Neural progenitor cell (in vitro differentiated cells): ENCODE measurements at places on chromosomes 4 and X. TPM values are rescaled to one million over a fixed set of nuclear protein-coding genes. Genes with fewer than 3 reads are reported as not detected.

DNA sequence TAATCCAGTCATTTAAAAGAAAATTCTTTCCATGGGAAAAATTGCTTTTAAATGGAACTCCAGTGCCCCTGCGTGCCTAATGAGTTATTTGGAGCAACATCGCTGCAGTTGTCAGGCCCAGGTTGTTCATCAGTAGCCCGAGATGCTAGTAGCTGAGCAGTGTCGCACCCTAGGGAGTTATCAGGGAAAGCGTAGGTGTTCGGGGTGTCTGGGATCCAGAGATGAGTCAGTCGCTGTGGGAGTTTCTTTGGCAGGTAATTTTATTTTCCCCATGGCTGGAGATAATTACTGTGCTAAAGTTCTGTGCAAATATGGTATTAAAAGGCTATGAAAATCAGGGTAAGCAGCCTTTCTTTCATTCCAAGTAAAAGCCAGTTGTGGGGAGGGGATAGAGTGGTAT is 49.4 kb downstream of the ANXA3 start:
- no peak for DNase-seq
- no peak overlapping the region for H3K27ac ChIP-seq
- H3K27me3 ChIP-seq, result no peaks in the 10 kb centered on the region
- H3K36me3 ChIP-seq, result no peaks in the 10 kb centered on the region
- no peaks in the 10 kb centered on the region for H3K4me1 ChIP-seq

GRCh38 chr4:2295500-2295899 is 33.6 kb upstream of the MXD4 start:
- no peaks in the 10 kb centered on the region for H3K4me1 ChIP-seq
- DNase-seq, result no peak
- no peaks in the 10 kb centered on the region for H3K27me3 ChIP-seq

DNA sequence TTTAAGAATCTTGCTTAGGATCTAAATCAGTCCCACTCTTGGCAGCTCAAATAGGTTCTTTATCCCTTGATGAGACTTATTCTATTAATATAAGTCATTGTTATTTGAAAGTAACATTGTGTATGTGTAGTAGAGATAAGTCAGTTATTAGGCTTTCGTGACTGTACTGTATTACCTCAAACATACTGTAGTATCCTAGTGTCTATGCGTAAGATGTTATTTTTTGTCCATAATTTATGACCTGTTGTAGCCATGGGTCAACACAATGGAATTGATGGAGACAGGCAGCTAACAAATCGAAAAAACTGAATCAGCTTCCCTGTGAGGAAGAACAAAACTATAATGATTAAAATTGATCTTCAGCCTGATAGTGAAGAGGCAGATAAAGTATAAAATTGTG is 41.8 kb downstream of the CLCN3 start:
- peaks cover 6% of the 10 kb centered on the region for H3K36me3 ChIP-seq
- H3K27me3 ChIP-seq, result no peaks in the 10 kb centered on the region
- DNase-seq, result no peak

- no peak overlapping the region for H3K4me3 ChIP-seq
- DNase-seq, result peak; percentile 15
- peaks cover 8% of the 10 kb centered on the region for H3K4me1 ChIP-seq
- no peaks in the 10 kb centered on the region for H3K36me3 ChIP-seq
- H3K27me3 ChIP-seq, result peaks cover 45% of the 10 kb centered on the region
Observed at GRCh38 chr4:109298279-109299010, 4.0 kb downstream of the COL25A1 start.

GRCh38 chr4:6332042-6332668 is 62.5 kb downstream of the WFS1 start:
- H3K27ac ChIP-seq, result no peak overlapping the region
- H3K4me1 ChIP-seq, result peaks cover under 1% of the 10 kb centered on the region
- no peaks in the 10 kb centered on the region for H3K36me3 ChIP-seq
- DNase-seq, result peak; percentile 67

DNA sequence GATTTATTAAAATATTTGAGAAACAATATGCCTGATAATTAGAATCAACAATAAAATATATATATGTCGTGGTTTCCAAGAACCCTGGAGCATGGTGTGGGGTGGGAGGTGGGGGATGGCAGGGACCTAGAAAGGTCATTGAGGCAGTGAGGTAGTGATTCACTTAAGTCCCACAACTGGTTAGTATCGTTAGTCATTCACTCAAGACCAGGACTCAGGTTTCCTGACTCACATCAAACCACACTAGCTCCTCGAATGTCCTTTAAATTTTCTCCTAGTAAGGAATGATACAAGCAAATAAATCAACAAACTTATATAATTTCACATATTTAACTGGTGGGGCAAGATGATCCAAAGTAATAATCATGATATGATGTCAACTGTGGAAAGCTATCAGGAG is 158.8 kb upstream of the AADAT start:
- H3K4me3 ChIP-seq, result no peak overlapping the region
- no peak for DNase-seq
- no peaks in the 10 kb centered on the region for H3K27me3 ChIP-seq
- H3K27ac ChIP-seq, result no peak overlapping the region

- H3K4me3 ChIP-seq, result no peak overlapping the region
- DNase-seq, result peak; percentile 77
- H3K27ac ChIP-seq, result peak overlapping the region; percentile 73
- peaks cover 34% of the 10 kb centered on the region for H3K4me1 ChIP-seq
- H3K36me3 ChIP-seq, result no peaks in the 10 kb centered on the region
Observed at GRCh38 chr4:96097040-96097607, 257.2 kb downstream of the PDHA2 start.

The FAM47A gene
- not detected in 2 replicates for total RNA-seq

The FRMPD3 gene
- 0.04 and 0.28 TPM in 2 replicates for total RNA-seq

GRCh38 chr4:25870081-25870480 is 7.3 kb upstream of the SEL1L3 start:
- no peak overlapping the region for H3K27ac ChIP-seq
- H3K27me3 ChIP-seq, result peaks cover 4% of the 10 kb centered on the region
- DNase-seq, result no peak
- no peak overlapping the region for H3K4me3 ChIP-seq
- no peaks in the 10 kb centered on the region for H3K4me1 ChIP-seq

DNA sequence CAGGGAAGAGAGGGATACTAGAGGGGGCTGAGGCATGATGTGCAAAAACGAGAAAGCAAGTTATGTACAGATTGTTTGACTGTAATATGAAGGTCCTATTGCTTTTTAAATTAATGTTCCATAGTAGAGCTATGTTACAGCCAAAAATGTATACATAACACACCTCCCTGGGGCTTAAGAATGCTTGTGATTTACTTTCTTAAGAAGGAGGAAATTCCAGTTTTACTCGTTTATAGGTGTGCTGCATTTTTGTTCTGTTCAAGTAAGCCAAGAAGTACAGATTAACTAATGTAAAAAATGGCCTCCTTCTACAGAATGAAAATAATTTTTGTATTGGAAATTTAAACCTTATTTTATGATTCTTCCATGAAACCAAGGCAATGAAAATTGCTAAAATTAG is 614.4 kb upstream of the NR3C2 start:
- no peak overlapping the region for H3K27ac ChIP-seq
- H3K4me3 ChIP-seq, result no peak overlapping the region
- H3K4me1 ChIP-seq, result peaks cover 5% of the 10 kb centered on the region

- no peaks in the 10 kb centered on the region for H3K4me1 ChIP-seq
- no peak overlapping the region for H3K4me3 ChIP-seq
- H3K27me3 ChIP-seq, result no peaks in the 10 kb centered on the region
- no peak for DNase-seq
- no peak overlapping the region for H3K27ac ChIP-seq
Observed at GRCh38 chr4:159837071-159837470, 734.2 kb downstream of the RAPGEF2 start.

GRCh38 chrX:130025256-130025655 is 42.8 kb downstream of the BCORL1 start:
- H3K4me3 ChIP-seq, result no peak overlapping the region
- no peaks in the 10 kb centered on the region for H3K27me3 ChIP-seq
- no peaks in the 10 kb centered on the region for H3K4me1 ChIP-seq
- DNase-seq, result no peak

The CENPVL3 gene
- total RNA-seq, result 4.6 and 6.2 TPM in 2 replicates

GRCh38 chr4:165765053-165765452 is 108.0 kb upstream of the TLL1 start:
- H3K36me3 ChIP-seq, result no peaks in the 10 kb centered on the region
- no peak overlapping the region for H3K4me3 ChIP-seq
- no peak overlapping the region for H3K27ac ChIP-seq
- no peaks in the 10 kb centered on the region for H3K27me3 ChIP-seq

DNA sequence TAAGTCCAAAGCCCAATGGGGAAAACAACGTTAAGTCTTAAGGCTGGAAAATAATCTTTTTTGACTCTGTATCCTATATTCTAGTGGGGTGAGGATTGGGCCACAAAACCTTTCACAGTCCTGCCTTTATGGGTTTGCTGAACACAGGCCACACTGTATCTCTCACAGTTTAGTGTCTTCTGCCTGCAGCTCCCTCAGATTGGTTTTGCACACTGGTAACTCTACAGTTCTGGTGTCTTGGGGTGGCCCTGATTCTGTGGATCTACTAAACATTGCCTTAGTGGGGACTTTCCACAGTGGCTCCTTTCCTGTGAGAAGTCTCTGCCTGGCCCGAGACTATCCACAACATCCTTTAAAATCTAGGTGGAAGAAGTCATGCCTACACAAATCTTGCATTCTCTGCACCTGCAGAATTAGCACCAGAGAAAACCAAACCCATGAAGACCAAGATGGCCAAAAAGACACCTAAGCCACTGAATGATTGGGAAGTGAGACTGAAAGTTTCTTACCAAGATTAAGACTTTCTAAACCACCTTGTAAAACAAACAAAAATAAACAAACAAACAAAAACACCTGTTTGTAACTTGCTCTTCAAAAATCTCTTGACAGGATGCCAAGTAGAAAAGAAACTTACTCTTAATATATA is 150.4 kb upstream of the PCDH10 start:
- no peak overlapping the region for H3K4me3 ChIP-seq
- no peak overlapping the region for H3K27ac ChIP-seq
- no peaks in the 10 kb centered on the region for H3K36me3 ChIP-seq
- no peak for DNase-seq
- no peaks in the 10 kb centered on the region for H3K27me3 ChIP-seq
- H3K4me1 ChIP-seq, result no peaks in the 10 kb centered on the region

- peaks cover 38% of the 10 kb centered on the region for H3K27me3 ChIP-seq
- no peaks in the 10 kb centered on the region for H3K4me1 ChIP-seq
- H3K36me3 ChIP-seq, result no peaks in the 10 kb centered on the region
Observed at GRCh38 chr4:89306486-89307177, 968 bp downstream of the GPRIN3 start.

- DNase-seq, result peak; percentile 5
- no peak overlapping the region for H3K4me3 ChIP-seq
- H3K27ac ChIP-seq, result no peak overlapping the region
- no peaks in the 10 kb centered on the region for H3K27me3 ChIP-seq
Observed at GRCh38 chrX:135688137-135688536, 25.3 kb upstream of the CT45A1 start.

DNA sequence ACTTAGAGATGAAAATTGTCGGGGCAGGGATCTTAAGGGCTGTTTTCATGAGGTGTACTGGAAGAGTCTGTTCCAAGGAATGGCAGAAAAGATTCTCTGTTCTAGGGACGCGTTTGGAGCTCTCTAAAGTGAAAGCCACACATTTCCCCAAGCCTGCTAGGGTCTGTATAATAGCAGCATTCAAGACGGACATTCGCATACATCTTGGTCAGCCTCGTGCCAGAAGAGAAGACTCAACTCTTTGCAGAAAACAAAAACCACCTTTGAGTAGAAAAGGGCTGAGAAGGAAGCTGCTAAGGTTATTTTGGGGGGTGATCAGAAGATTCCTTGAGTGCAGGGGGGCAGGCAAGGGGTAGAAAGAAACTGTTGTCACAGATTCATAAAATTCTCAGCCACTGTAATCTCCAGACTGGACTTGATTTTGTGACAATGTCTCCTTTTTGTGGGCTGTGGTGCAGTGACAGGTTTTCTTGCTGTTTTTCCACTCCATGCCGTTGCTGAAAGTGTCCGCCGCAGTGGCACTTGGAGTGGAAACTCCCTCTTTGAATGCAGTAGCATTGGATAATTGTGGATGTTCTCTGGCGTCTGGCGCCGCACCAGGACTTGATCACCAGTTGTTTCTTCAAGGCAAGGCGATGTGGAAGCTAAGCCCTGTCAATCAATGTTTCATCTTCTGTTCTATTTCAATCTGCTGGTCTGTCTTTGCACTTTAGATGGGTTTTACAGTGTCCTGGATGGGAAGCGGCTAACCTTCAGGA is 2.9 kb downstream of the GYG2 start:
- H3K4me3 ChIP-seq, result no peak overlapping the region
- no peak for DNase-seq
- peaks cover 4% of the 10 kb centered on the region for H3K27me3 ChIP-seq
- no peak overlapping the region for H3K27ac ChIP-seq
- peaks cover 16% of the 10 kb centered on the region for H3K4me1 ChIP-seq
- no peaks in the 10 kb centered on the region for H3K36me3 ChIP-seq

DNA sequence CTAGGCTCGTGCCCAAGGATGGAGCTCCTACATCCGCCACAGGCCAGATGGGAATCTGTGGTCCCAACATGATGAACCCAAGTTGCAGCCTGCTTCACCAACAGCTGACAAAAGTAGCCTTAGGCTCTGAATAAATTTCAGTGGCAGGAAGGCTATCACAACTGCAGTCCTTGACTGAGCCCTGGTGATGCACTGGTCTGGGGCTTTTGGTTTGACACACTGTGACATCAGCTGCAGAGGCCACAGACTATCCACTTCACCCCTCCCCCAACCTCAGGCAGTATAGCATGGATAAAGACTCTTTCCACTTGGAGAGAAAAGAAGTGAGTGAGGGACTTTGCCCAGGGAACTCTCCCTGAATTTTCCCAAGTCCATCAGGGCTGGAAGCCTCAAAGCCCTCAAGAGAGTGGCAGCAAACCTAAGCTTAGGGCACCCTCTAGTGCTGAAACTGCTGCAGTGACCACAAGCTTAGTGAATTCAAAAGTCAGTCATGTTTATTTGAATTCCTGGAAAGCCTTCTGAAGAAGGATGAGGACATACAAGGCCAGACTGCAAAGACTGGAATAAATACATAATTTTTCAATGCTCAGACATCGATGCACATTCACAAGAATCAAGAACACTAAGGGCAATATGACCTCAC is 135.0 kb upstream of the TENT5D start:
- peak; percentile 68 for DNase-seq
- H3K27me3 ChIP-seq, result no peaks in the 10 kb centered on the region
- no peaks in the 10 kb centered on the region for H3K36me3 ChIP-seq
- H3K4me1 ChIP-seq, result no peaks in the 10 kb centered on the region
- no peak overlapping the region for H3K4me3 ChIP-seq
- no peak overlapping the region for H3K27ac ChIP-seq

The SASH3 gene
- not detected in 2 replicates for total RNA-seq
